Stimulated activated CD4-positive, alpha-beta T cell treated with anti-CD3 and anti-CD28 coated beads, Interleukin-15, amount 100 ng/mL, for 48 hours (primary cell): ENCODE measurements at places on chromosomes 1 and 21.

DNA sequence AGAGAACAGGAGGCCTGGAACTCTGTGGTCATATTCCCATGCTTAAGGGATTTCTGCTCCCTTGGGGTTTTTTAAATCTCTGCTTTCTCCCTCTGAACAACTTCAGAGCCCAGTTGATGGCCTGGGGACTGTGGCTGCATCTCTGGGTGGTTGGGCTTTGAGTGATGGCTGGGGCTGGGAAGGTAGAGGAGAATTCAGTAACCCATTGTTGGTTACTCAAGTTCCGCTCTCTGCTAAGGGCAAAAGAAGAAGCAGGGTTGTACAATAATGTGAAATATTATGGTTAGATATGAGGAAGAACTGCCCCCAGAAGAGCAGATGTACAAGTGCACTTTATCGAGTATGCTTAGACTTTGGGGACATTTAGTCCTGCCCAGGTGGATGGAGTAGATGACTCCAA, 72.1 kb upstream of the CNTN2 start:
- DNase-seq = no peak

DNA sequence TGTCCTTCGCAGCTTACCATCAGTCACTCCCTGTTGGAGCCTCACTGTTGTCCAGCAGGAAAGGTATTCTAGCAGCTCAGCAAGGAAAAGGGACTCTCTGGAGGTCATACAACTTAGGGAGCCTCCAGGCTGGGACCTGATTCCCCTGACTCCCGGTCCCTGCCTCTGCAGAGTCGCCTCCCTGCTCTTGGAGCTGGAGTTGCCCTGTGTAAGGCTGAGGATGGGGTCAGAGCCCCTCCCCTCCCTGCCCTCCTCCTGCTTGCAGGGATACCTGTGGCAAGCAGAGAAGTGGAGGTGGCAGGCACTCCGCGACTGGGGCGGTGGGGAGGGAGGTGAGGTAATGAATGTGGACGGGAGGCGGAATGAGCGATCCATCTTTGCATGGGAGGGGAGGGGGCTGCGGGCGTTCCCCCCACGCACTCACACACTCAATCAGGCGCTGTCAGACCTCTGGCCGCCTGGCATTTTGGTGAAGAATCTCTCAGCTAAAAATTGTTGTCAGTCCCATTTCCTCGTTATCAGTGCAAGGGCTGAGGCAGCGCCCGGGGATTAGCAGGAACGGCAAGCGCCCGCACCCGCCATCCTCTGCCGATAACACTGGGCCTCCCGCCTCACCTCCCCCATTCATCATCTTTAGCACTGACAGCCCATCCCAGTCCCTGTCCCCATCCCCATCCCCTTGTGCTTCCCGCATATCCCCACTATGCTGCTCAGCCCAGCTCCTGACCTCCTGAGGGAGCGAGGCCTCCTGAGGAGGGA, 64.3 kb downstream of the TMEM53 start:
- no peak for DNase-seq

GRCh38 chr1:19445417-19446342, 39.7 kb downstream of the CAPZB start:
- DNase-seq = no peak

DNA sequence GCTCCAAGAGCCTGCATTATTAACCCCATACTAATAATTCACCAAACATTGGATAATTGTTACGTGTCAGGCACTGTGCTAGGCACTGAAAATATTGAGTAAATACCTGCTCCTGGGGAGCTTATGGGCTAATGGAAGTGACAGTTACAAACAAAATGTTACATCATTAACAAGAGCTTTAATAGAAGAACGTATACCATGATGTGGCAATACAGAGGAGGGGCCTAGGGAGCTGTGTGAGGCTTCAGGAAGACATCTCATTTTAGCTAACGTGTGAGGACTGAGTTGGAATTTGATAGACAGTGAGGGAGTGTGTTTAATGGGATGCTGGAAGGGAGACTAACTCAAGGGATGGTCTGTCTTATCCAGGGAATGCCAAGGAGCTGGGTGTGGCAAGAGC, 16.5 kb upstream of the TSPAN2 start:
- no peak for DNase-seq

DNA sequence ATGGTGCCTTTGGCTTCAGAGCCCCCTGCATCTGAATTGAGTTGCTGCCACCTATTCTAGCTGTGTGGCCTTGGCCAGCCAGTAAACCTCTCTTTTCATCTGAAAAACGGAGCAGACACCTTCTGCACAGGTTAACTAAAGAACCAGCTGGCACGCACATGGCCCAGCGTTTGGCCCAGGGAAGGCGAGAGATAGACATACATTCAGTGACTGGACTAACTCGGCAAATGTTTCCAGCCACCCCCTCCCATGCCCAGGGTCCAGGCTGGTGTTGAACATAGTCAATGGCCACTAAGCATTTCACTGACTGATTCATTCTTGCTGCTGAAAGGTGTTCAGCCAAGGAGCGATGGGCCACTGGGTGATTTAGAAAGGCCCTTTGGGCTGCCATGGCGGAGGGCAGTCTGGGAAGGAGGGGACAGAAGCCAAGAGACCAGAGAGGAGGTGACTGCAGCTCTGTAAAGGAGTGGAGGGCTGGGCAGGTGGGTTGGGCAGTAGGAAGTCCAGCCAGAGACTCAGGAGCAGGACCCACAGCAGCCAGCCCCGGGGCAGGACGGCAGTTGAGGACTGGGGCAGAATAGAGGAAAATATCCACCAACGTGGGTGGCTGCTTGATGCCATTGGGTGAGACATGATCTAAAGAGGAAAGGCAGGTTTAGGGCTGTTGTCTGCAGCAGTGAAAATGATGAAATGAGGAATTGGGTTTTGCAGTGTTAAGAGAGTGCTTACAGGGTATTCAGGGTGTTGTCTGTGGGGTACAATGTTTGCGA, 184.3 kb downstream of the HIVEP3 start:
- no peak for DNase-seq

GRCh38 chr21:41012425-41012824, 155.5 kb upstream of the BACE2 start:
- DNase-seq = no peak

DNA sequence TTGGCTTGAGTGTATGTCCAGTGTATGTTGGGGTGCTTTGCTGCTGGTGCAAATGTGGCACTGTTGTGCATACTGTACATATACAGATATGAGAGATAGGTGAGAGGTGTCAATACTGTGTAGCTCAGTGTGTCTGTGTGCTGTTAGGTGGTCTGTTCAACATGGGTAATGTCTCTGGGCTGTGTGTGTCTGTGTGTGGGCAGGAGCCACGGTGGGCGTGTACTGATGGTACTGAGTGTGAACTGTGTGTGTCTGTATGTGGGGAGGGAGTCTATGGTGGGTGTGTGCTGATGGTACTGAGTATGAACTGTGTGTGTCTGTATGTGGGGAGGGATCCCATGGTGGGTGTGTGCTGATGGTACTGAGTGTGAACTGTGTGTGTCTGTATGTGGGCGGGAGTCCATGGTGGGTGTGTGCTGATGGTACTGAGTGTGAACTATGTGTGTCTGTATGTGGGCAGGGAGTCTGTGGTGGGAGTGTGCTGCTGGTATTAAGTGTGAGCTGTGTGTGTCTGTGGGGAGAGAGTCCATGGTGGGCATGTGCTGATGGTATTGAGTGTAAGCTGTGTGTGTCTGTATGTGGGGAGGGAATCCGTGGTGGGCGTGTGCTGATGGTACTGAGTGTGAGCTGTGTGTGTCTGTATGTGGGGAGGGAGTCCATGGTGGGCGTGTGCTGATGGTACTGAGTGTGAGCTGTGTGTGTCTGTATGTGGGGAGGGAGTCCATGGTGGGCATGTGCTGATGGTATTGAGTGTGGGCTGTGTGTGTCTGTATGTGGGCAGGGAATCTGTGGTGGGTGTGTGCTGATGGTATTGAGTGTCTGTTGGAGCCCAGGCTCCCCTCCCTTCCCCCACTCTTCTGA, 32.2 kb upstream of the FOXO6 start:
- no peak for DNase-seq

GRCh38 chr1:151146072-151146411, 389 bp downstream of the SEMA6C start:
- DNase-seq = no peak

GRCh38 chr1:45266151-45266801, 59.9 kb upstream of the ZSWIM5 start:
- no peak for DNase-seq

GRCh38 chr21:33205476-33205875, 24.3 kb upstream of the IFNAR2 start:
- DNase-seq = no peak

DNA sequence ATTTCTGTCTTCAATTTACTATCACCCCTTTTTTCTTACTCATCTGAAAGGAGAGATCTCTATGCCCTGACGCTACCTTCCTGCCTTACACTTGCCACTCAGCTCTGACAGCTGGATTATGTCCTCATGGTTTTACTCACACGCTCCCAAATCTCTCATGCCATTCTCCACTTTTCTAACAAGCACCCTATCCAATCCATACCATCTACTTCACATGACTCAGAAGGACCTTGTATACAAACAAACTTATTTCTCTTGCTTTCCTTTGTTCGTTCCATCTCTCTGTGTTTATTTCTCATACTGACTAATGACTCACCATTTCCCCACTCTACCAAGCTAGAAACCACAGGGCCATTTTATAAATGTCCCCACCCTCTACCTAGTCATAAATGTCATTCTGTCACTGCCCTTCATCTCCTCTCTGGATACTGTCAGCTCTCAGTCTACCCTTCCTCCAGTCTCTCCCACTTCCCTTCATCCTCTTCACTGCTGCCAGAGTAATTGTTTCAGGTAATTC, 87.3 kb downstream of the USP24 start:
- no peak for DNase-seq

GRCh38 chr1:167477986-167478385, 40.3 kb downstream of the CD247 start:
- DNase-seq = no peak

DNA sequence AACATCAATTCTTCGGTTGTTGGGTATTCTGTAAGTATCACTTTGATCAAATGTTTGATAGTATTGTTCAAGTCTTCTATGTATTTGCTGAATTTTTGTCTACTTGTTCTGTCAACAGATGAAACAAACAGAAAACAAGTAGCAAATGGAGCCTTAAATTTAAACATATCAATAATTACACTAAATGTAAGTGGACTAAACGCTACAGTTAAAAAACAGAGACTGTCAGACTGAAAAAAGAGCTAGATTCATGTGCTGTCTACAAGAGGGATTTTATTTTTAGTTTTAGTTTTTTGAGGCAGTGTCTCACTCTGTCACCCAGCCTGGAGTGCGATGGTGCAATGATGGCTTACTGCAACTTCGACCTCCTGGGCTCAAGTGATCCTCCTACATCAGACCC, 10.7 kb upstream of the RAD54L start:
- no peak for DNase-seq

GRCh38 chr21:27683292-27683691, 716.4 kb upstream of the ADAMTS5 start:
- DNase-seq = no peak

DNA sequence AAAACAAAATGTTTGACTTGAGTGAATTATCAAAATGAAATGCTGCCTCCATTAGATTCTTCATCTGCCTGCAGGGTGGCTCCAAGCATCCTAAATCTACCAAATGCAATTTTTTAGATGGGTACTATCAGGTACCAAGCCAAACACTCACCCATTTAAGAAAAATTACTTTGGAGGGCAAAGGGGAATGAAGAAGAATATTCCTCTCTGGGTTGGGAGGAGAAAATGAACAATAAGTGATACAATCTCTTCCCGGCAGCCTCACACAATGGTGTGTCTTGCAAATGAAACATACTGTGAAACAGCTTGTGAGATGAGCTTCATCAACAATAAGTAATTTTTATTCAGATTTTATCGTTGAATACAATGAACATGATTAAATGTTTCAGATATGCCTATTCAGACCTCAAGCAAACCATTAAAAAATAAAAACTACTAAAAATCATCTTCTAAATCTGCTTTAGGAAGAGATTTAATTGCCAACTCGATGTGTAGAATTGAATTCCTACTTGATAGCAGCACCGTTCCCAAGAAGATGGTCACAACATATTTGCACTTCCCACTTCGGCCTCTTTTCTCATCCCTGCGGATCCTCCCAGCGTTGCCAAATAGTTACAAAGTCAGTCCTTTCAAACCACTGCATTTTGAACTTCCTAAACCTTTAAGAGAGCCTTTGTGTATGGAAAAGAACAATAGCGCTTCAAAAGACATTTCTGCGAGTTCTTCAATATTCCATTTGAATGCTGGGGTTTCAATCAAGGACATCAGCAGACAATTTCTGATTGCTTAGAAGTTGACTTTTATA, 2.7 kb downstream of the DAB1 start:
- DNase-seq = no peak

- no peak for DNase-seq
These were observed 35.7 kb upstream of the HLX start for GRCh38 chr1:220843481-220844011.

DNA sequence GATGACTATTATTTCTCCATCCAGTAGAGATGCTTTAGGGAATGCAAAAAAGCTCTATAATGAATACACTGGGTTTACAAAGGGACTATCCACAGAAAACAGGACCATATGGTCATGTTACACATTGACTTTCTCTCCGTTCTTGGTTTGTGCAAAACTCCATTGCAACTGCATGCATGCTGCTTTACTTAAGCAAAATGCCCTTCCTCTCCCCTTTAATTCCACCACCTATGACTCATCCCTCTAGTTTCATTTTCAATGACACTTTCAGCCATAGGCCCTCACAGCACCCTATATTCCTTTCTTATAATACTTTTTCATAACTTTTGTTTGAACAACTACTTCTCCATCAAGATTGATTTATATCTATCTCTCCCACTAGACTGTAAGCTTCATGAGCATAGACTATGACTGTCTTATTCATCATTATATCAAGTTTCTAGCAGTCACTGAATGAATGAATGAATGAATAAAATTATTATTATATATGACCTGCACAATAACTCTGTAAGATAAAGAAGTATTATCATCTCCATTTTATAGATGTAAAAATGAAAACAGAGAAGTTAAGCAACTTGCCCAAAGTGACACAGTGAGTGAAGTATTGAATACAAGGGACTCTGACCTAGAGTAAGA, 248.9 kb downstream of the PLPP3 start:
- DNase-seq = no peak

- DNase-seq = no peak
These were observed 110.9 kb downstream of the NTPCR start for GRCh38 chr1:233061265-233061664.

- DNase-seq = no peak
These were observed 1539.6 kb downstream of the BRINP3 start for GRCh38 chr1:188937965-188938551.

DNA sequence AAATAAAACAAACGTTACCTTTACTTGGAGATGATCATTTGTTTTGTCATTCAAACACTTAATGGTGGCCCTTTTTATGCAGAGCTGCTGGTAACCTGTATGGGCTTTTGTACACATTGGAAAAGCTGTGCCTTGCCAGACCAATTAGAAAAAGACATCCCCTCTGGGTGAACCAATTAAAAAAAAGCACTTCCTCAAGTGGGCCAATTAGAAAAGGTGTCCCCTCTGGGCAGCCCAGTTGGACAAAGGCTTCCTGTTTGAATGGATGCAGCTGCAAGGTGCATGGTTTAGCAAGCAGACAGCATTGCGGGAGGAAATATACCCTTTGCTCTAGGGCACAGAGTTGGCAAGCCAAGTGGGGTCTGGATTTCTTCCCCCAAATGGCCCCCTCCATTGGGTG, 21.6 kb downstream of the HUNK start:
- DNase-seq = no peak
